Ammon's horn (tissue), 1 donor: ENCODE measurements at places on chromosomes 11 and 22.

DNA sequence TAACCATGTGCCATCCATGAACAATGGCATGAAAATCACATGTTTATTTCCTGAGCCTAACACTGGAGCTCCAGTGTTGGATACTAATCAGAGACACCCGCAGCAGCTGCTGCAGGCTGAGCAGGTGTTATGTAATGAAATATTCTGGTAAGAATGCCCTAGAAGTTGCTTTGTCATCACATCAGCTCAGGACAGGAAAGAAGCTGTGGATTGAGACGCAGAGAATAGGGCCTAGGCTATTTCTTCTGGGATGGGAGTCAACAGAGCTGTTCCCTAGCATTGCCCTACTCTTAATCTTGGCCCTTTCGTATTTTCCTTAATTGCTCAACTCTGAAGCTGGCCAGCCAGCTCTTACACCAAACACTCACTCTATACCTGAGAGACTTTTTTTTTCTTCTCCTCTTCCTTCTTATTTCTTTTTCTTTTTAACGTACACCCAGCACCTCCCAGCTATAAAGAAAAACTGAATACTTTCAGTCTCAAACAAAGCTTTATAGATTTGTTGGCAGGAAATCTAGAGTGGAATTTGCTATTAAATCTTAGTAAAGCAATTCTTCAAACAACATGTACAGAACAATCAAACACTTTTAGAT is 31.9 kb downstream of the RASSF10 start:
- no peak for DNase-seq

DNA sequence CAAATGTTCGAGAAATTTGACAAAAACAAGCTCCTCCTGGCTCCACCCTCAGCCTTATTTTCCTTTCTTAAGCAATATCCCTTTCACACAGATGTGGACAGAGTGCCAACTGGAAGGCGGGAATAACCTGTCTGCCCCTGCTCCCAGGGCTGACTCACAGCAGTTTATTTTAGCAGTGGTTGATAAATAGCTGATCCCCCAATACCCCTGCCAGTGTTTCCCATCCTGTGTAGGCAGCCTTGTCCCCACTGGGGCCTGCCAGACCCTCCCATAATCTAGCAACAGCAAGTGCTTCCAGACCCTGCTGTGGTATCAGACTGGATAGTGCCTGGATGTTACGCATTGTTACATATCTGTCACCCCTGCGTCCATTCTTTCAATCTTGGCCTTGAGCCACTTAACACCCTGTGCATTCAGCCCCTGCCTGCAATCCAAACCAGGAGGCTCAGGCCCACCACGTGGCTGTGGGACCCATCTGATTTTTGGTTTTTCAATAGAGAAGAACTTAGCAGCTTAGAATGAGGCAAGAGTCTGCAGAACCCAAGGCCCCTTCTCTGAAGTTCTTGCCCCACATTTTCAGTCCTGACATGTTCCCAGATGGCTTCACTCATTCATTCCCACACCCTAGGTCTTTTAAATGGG is 53.7 kb downstream of the PARVA start:
- no peak for DNase-seq

DNA sequence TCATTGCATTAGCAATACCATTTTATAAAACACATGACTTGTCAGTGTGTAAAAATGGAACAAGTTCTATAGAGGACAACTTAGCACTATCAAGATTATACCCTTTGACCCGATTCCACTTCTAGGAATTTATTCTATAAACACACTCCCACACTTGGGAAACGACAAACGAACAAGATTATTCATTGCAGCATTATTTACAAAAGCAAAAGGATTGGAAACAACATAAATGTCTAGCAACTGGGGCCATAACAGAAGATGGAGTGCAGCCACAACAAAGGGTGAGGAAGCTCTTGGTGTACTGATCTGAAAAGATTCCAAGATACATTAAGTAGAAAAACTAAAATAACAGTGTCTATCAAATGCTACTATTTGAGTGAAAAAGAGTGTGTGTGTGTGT is 2.3 kb upstream of the IRAG1 start:
- DNase-seq, result no peak

GRCh38 chr11:12871788-12872321 is 137.3 kb upstream of the RASSF10 start:
- no peak for DNase-seq

DNA sequence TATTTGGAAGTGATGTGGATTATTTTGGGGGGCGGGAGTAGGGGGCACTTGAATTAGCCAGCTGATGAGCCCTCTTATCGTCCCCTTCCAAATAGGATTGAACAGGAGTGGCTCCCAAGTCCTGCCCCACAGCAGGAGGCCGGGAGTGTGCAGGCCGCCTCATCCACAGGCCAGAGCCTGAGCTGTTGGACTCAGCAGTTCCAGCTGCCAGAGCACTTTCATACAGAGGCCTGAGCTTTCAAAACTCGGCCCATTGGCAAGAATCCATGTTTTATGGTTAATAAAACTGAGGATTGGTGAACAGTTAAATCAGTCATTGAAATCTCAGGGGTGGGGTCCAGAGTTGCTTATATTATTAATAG is 9.6 kb downstream of the FAM118A start:
- no peak for DNase-seq
